ENCODE measurements at places on chromosomes 7 and 10.

- DNase-seq: no peak
Measured at GRCh38 chr10:110699859-110700468, 55.8 kb downstream of the RBM20 start.

DNA sequence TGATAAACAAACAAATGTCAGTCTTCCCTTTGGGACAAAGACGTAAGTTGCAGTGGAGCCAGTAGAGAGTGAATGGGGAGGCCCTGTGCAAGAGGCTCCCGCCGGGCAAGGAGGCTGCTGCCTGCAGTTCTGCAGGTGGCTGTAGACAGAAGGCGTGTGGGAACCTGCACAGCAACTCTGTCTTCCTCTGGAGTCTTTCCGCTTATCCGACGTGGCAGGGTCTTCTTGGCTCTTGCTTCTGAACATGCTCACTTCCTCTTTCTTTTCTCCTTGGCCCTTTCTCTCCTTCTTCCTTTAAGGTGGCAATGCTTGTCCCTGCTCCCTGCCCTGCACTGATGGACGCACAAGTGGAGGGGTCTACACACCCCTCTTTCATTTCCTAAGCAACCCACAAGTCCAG, 122.5 kb downstream of the HIPK2 start:
- no peak for DNase-seq

DNA sequence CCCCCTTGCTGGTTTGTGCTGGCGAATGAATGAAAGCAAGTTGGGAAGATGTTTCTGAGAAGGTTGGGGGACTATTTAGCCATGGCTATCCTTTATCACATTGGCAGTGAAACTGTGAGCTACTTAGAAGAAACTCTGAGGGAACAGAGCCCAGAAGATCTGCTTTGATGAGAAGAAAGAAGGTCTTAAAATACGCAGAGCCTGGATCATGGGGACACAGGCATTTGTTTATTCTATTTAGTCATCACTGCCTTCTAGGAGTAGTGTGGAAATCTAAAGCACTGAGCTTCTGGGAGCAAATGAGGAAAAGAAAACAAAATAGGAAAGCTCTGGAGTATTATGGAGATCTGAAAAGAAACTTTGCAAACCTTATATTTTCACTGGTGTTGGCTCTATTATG, 28.5 kb downstream of the CPED1 start:
- no peak for DNase-seq

DNA sequence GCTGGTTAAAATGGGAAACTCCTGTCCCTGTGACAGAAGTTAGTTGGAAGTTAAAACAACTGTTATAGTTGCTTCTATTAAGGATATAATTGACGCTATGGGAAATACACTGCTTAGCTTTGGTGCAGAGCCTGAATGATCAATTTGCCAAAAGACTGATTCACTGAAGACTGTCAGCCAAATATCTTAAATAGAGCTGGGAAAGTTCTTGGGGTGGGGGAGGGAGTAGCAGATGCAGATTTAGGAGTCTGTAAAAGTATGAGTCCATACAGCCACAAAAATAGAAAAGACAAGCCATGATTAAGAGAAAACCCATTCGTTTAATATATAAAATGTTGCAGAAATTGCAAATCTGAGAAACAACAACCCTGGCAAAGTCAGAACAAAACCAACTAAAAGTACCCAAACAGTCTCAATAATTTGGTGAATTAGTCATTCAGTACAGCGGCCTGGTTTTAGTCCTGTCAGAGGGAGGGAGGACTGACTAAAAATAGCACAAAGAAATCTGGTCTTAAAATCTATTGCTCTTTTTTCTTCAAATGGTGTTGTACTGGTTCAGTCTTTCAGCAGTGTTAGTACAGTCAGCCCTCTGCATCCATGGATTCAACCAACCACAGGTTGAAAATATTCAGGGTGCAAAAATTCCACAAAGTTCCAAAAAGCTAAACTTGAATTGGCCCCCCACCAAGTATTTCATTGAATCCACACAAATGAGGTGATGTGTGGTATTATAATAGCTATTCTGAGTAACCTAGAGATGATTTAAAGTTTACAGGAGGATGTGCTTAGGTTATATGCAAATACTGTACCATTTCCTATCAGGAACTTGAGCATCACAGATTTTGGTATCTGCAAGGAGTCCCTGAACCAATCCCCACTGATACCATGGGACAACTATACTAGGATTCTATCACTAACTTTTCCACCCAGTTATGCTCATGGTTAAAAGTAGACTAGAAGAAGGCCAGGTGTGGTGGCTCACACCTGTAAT, 30.0 kb downstream of the STK17A start:
- DNase-seq: no peak

GRCh38 chr7:17996442-17997223, 31.0 kb downstream of the PRPS1L1 start:
- DNase-seq: no peak

DNA sequence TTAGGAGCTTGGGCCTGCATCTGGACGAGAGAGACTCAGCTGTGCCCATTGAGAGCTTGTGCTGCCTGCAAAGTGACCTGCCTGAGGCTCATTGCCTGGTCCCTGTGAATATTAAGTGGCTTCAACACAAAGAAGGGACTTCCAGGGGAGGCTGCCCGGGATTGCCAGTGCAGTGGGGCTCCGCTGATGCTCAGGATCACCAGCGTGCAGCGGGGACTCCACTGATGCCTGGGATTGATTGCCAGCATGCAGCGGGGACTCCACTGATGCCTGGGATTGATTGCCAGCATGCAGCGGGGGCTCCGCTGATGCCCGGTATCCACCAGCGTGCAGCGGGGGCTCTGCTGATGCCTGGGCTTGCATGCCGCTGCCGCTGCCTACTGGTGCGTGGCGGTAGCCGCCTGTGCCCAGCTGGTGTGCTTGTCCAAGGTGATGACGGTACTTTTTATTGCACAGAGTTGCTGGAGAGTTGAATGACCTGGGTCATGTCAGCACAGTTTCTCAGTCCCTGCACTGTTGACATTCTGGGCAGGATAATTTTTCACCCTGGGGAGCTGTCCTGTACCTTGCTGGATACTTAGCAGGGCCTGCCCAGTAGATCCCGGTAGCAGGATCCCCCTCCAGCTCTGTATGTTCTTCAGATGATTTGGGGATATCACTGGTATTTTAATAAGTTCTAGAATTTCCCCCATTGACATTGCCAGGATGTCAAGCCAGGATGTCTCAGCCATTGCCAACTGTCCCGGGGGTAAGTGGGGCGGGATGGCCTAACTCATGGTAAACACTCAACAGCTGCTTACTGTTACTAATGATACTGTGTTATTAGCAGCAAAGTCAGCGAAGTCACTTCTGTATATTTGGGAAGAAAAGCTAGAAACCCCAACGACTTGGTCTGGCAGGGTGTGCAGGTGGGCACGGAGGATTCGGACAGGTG, 13.0 kb downstream of the DOCK1 start:
- DNase-seq: no peak

DNA sequence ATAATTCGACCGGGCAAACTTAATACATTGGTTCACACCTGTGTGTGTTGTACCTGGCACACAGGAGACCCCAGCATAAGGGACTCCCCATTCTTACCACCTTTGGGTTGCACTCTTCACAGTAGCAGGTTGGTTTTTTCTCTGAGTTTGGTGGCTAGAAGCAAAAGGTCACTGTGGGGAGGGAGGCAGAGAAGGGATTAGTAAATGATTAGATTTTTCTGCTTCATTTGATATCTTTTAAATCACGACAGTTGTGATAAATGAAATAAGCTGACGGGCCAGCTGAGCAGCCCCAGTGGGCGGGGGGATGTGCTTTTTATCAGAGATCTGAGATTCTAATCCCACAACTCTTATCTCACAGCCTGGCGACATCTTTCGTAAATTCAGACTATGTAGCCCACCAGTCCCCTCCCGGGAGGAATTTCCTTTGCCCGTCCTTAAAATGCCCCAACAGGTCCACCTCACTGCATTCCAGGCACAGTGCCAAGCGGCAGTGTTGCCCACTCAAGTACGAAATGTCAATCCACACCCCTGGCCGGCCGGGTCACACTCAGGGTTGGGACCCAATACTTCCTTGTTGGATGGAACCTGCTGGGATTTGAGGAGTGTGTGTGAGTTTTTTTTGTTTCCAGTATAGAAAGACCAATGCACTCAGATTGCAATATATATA, 10.5 kb upstream of the KCP start:
- no peak for DNase-seq

DNA sequence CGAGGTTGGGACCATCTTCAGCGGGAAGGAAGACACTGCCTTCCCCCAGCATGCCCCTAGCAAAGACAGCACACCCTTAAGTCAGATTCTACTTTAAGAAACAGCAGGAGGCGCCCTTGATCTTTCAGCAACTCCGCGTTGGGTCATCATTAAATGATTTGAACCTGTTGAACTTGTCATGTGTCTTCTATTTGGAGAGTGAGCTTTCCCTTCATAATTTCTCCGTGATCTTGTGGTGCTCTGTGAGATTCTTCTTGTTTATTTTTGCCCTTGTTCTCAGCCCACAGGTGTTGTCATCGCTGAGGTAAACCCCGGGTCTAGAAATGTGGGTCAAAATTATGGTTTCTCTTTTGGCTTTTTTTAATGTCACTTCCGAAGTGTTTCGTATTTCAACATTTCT, 49.5 kb upstream of the PITRM1 start:
- DNase-seq: no peak

- DNase-seq: no peak
Measured at GRCh38 chr7:35802102-35802466, 1.2 kb downstream of the SEPTIN7 start.

DNA sequence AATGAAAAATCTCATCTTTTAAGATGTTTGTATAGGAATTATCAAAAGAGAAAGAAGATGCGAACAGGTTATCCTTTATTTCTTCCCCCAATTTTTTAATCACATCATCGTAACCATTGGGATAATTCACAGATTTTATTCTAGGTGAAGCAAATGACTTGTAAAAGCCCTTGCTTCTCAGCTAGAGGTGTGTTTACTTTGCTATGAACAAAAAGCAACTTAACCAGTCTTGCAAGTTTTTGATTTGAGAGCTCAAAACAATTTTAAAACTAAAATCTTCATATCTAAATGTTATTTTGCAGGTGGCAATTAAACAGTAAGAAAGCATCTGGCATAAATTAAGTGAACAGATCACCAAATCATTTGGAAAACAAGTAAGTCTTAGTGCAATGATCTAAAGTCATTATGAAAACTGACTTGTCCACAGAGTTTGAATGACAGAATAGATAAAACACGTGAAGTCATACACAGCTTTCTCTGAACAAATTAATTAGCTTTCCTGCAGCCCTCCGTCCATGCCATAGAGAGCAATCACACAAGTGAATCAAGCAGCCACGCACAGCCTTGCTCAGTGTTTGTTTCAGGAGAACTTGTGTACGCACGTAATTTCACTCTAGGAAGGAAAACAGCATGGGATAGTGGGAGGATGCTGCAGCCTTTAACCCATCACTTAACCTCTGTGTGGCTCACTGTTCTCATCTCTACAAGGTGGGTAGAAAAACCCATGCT, 85.0 kb upstream of the ZNF800 start:
- no peak for DNase-seq

DNA sequence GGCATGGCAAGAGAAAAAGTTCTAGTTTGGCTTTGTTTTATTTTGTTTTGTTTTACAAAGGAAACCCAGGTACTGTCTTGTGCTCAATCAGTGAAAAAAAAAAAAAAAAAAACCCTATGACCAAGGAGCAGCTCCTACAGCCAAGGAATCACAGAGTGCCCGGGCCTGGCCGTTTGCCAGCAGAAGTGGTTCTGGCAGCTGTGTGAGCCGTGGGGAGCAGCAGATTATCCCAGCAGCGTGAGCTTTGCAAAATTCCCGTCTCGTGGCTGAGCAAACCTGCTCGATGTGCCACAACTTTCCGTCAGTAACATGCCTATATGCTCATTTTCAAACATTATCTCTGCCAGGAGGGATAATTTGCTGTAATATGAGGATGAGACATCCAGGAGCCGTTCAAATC, 293.7 kb downstream of the POU6F2 start:
- DNase-seq: no peak

DNA sequence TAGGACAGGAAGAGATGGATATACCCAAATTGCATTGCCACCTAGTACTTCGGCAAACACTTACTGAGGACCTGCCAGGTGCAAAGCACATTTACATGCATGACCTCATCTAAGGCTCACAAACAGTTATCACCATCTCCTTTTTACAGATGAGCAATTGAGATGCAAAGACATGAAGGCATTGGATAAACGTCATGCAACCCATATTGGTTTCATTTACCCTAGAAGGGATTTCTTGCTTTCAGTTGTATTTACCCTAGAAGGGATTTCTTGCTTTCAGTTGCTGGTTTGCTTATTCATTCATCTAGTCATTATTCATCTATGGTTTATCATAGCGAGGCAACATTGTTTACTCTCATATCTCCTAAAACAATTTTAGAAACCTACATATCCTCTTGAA, 52.2 kb downstream of the STEAP1B start:
- no peak for DNase-seq

- DNase-seq: no peak
Measured at GRCh38 chr10:127133225-127133624, 63.2 kb downstream of the INSYN2A start.

DNA sequence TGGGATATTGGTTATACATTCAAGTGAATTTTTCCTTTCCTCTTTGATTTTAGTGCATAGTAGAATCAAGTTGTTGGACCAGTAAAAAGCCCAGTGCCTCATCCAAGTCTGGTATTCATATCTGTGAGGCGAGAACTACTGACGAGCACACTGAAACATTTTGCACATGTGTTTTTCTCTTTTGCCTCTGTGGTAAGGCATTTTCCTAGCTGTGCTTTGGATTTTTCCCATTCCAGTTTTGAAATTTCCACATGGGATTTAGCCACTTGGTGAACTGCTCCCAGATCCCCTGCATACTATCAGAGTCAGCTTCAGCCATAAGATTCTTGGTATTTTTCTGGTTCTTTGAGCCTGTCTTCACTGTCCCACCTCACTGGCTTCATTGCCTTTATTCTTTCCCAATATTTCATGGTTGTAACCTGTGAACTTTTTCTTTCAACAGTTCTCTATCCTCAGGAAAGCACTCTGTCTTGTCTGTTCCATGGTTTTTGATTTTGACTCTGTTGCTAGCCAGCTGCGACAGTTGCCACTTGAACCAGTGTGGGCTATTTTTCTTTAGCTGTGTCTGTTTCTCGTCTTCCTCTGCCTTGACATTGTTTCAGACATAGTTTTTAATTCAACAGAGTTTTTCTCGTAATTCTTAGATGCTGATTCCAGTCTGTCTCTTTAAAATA, 239.0 kb downstream of the REEP3 start:
- no peak for DNase-seq
